Fibroblast of mammary gland (primary cell): ENCODE measurements at places on chromosomes 2 and 18.
A peak's percentile ranks its signal among the peaks of the same experiment; 100 is the strongest.

DNA sequence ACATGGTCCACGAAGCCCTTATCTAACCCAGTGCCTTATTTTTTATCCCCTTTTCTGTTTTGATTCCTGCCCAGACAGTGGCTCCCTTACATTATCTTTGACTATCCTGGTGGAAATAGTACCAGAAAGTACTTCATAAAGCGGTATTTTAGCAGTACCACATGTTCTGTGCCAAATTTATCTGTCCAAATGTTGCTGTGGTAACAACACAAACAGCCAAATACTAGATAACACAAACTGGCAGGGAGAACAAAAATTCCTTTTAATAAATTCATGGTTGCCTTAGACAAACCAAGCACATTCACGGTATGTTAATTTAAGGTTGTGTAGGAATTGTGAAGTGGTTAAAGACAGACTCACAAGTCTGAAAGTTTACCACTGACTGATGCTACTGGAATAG is 187.9 kb upstream of the LHCGR start:
- no peak for DNase-seq

GRCh38 chr2:30165617-30166016 is 18.8 kb downstream of the YPEL5 start:
- no peak for DNase-seq

DNA sequence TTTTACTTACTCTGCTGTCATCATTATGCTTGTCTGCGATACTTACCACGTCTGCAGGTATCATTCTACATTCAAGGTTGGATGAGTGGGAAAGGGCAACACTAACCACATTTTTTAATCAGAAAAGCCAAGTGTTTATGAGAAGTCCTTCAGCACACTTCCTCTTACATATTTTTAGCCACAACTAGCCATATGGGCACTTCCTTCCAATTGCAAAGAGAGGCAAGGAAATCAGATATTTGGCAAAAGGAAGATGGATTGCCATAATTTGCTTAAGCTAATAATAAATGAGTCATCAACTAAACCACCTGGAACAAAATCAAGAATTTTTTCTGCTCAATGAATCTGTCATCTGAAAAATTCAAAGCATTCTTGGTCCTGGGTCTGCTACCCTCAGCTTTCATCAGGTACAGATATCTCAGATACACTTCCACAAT is 16.7 kb upstream of the MRO start:
- DNase-seq = peak; percentile 69

DNA sequence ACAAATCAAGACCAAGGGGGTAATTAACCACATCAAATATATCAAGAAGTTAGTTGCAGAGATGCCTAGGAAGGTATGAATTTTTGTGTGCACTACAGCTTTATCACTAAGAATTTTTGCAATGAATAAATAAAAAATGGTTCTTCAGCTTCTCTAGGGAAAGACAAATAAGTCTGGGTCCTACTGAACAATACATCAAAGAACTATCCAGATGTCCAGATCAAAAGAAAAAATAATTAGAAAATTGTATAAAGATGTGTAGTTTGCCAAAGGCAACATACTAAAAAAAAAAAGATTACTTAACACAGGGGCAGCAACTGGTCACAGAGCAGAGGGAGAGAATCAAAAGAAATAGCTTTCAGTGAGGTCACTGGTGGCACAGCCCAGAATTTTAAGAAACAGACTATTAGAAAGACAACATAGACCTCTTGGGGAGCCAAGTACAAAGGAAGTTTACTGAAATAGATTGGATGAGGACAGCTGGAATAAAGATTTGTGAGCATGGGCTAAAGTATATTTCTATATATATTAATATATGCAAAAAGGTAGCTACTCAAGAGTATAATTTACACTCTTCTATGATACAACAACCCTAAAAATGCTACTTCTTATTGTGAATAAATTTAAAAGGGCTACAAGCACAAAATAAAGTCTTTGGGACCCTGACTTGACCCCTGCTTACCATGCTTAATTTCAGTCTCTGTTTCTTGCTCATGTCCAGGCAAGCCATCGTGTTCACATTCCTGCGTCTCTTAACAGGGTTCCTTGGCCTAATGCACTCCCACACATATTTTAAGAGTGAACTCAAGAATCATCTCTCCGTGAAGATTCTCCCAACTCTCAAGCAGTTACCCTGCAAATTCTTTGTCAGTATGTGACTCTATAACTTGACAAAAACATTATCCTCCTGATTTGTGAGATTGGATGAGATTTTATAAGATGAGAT is 99.0 kb upstream of the GRB14 start:
- peak; percentile 28 for DNase-seq

DNA sequence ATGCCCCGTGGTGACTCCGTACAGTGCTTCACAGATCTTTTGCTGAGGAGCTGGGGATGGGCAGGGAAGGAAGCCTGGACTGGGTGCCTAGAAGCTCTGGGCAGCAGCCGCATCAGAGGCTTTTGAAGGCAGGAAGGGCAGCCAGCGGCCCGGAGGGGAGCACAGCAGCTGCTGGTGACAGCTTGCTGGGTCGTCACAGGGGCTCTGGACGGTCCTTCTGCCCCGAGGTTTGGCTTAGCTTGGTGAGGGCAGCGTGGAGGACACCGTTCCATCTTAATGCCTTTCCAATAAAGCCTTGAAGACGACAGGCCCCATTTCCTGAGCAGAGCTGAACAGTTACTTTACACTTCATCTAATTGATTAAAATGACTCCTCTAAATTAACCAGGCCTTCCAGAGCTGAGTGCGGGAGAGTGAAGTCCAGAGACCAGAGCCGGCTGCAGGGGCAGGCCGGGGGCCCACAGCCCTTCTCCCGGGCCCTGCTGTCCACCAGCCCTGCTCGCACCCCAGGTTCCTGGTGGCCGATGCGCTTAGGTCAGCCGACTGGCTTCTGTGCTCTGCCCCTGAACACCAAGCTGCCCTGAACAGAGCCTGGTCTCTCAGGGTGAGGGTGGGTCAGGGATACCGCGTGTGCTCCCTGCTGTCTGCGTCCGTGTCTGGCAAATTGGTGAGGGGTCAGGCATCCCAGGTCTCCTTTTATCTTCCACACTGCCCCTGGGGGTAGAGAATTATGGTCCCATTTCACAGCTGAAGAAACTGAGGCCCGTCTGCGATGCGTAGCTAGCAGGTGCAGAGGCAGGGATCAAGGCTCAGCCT is 43.5 kb downstream of the RRM2 start:
- no peak for DNase-seq

- DNase-seq = no peak
Measured at GRCh38 chr2:105822186-105822585, 77.5 kb downstream of the NCK2 start.

DNA sequence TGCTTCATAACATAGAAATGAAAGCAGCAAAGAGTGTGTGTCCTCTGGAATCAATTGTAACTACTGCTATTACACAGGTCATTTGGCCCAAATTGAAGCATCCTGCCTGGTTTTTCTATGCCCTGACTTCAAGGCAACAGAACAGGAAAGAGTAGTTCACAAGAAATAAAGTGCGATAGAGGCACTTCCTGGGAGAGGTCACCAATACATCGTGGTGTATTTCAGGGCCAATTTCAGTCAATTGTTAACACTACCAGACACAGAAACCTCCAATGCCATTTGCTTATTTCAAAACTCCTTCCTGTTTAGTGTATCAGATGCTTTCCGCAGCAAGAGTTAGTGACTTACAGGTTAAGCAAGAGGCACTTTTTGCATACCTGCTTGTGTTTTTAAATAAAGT is 292.1 kb downstream of the ETAA1 start:
- DNase-seq = no peak

GRCh38 chr2:204973616-204974015 is 428.3 kb downstream of the PARD3B start:
- DNase-seq = no peak
